ENCODE measurements at places on chromosomes 6 and 20.

GRCh38 chr6:118899948-118900347 is 6.0 kb downstream of the ASF1A start:
- no peak for DNase-seq

DNA sequence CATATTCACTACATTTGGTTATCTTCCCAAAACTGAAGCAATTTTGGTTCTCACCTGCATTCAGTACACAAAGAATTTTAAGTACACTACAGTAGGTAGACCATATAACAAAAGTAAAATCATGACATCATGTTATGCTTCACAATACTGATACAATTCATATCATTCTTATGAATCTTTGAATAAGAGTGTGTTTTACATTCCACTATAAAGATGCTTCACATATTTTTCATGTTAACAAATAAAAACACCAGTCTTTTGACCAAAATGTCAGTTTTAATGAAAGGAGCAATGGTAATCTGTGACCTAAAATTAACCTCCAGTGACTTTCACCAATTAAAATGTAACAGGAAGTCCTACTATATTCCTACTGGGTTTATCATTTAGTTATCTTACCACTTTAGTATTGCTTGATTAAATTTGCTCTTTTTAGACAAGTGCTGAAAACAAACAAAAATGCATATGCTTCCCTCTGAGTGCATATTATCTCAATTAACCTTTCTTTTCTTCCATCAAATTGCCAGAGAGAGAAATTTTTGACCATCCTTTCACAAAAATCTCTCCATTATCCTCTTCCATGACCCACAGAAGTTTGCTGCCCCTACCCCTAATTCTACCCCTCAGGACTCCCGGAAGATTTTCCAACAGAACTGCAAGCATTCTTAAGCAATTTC is 49.3 kb downstream of the PHIP start:
- no peak for DNase-seq

GRCh38 chr20:56781108-56781739 is 152.1 kb downstream of the TFAP2C start:
- no peak for DNase-seq

GRCh38 chr6:6798448-6798860 is 209.9 kb downstream of the LY86 start:
- DNase-seq: no peak

GRCh38 chr20:37901240-37901639 is 1.7 kb upstream of the VSTM2L start:
- DNase-seq: no peak

DNA sequence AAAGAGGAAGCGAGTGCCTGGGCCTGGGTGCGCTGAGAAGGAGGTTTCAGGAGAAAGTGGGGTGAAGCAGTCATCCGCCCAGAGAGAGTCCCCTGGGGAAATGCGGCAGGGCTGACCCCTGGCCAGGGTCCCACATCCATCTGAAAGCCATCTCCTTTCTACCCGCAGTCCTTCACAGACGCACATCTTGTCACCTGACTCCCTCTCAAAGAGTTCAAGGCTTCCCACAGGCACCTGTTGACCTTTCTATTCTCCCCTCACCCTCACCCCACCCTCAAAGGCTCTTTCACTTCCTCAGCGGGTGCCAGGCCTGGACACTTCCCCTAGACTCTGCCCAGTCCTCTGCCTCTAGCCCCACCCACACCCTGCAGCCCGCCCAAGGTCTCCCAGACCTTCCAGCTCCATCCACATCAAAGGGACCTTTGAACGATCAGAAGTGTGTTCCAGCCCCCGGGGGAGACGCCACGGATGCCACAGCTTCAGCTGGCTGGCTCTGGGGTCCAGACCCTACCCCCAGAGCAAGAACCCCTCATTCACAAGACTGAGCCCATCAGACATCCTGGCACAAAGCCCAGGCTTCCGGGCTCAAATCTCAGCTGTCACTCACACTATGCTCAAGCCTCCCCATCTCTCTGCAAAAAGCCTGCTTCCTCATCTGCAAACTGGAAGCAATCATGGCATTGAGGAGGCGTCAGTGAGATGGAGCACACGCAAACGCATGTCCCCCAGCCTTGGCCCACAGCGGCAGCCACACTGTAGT is 2.1 kb downstream of the CTSZ start:
- no peak for DNase-seq

DNA sequence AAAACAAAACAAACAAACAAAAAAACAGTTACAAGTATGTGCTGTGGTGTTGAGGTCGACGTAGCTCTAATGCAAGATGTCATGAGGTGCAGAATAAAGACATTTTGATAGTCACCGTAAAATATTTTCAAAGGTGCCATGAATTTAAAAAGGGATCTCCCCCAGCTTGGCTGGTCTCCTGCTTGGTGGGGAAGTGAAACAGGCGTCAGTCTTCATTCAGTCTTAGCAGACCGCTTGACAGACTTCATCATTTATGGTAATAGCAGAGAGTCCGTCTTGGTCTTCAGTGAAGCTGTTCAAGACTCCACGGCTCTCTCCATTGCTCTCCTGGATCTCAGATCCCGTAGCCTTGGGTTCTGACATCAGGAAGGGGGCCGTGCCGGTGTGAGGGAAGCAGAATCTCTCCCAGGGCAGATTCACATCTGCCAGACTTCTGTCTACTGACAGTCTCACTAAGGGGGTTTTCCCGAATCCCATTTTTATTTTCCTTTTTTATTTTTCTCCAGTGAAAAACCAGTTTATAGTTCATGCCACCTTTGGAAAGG is 1.6 kb downstream of the SLC24A3 start:
- no peak for DNase-seq

GRCh38 chr6:107561306-107561705 is 71.4 kb downstream of the SOBP start:
- DNase-seq: no peak

DNA sequence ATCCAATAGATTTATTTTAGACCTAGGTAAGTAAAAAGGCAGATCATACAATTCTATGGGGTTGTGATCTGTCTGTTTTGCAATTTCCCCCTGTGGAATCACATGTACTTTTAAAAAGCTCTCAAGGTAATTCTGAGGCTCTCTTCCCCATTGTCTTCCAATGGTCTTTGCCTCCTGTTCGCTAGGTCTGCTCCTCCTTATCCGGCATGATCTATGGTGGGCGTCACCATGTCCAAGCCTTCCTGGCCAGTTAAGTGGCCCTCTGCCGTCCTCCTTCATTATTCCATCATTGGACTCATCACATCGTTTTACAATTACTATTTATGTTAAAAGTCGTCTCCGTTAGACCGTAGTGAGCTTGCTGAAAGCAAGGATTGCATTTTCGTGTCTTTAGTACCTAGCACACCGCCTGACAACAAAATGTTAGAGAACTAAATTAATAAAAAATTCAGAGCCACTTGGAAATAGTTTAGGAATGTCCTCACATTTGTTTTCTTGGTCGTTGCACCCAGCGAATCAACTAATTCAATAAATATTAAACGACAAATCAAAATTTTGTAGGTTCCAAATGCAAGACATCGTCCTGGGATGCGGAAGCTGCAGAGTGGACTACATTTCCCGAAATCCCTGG is 2.2 kb upstream of the STXBP5 start:
- DNase-seq: no peak

DNA sequence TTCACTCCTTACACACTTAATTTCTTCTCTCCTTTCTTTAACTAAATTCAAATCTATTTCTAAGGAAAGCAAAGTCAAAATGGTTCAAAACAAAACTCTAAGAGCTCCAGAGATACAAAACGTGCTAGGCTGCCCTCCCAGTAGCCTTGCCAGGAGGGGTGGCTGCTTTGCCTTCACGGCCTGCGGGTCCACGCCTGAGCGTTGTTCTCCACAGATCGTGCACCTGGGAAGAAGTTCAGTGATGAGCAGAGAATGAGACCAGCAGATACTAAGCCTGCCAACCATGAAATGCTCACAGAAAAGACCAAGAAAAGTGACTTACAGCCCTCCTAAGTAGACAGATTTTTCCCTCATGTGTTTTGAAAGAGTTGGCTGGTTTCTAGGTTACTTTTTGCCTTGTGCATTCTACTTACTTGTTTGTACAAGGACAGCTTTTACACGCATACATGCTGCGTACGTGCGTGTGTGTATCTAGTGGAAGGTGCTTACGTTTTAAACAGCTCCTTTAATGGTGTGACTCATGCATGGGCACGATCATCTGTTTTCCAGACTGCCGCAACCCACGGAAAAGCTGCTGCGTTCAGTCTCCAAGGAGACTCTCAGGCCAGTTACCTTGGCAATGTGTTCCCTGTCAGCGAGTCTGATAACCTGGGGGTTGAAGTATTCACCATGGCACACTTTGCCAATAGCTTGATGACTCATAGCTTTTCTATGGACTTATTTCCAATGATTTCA is 32.4 kb upstream of the PBOV1 start:
- DNase-seq: no peak

GRCh38 chr20:50574108-50574507 is 63.9 kb downstream of the PTPN1 start:
- DNase-seq: peak; percentile 42

DNA sequence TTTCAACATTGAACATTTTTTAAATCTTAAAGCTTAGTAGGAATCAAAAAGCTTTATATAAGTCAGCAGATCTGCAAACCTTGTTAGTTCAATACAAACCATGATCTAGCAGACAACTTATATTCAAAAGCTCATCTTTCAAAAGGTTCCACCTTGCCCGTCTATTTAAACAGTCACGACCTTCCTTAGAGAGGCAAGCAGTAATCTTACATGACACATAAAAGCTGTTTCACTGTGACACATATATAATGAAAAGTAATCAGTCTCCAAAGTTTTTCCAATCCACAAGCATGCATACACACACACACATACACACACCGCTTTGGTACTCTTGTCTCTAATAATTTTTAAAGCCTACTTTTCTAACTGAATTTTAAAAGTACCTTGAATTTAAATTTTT is 12.9 kb downstream of the SOD2 start:
- DNase-seq: no peak

DNA sequence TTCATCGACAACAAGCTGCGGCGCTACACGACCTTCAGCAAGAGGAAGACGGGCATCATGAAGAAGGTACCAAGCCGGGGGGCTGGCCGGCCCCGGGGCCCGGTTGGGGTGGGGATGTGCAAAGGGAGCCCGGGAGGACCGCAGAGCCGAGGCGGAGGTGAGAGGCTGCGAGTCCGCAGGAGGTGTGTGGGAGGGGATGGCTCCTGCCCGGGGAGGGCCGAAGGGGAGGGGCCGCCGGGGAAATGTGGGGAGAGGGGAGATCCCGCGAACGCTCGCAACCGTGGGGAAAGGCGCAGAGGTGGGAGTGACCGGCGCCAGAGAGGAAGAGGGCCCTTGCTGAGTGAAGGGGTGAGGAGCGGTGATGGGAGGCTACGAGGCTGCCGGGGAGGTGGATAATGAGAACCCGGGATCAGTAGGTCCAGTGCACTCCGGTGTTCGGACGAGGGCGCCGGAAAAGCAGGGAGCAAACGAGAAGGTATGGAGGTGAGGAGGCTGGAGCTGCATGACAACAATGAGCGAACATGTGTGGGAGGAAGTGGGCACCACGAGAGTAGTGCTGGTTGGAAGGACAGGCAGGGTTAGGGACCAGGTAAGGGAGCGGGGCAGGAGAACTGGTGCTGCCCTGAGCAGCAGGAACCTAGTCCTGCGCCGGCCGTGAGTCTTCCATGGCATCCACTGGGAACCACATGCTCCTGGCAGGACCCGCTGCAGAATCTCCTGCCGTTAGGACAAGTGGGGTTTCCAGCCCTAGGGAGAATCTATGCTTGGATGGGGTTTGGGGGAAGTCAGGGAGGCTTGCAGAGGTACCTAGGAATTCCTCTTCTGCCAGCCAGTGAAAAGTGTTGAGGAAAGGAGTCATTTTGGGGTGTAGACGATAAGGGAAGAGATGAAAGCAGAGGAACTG is 1.3 kb downstream of the SRF start:
- peak; percentile 81 for DNase-seq

DNA sequence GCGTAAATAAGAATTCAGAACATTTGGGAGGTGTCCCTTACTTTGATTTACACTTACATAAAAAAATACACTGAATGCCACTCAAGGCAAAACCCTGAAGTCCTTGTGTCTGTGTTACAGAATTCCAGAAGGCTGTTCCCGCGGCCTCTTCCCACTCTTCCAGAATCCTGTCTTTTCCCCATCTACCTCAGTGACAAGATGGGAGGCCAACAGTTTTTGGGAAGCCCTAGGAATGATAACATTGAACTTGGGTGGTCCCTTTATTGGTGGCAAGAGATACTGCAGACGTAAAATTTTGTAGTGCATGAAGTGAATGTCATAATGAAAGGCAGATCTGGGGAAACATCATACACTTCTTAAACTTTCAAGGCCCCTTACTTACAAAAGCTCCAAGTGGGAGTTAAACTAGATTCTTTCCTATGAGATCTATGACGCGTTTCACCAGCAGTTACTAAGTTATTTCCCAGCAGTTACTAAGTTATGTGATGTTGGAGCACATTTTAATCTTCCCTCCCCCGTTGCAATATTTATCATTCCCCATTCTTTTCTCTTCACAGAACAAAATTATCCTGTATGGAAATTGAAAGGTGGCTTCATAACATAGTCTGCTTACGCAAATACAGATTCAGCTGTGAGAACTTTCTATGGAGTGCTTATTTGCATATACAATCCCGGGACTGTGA is 79.5 kb downstream of the BCAS1 start:
- no peak for DNase-seq

GRCh38 chr20:51594236-51595057 is 51.9 kb upstream of the NFATC2 start:
- DNase-seq: no peak

- no peak for DNase-seq
These were observed 208.1 kb upstream of the AGPAT4 start for GRCh38 chr6:161481786-161482516.

DNA sequence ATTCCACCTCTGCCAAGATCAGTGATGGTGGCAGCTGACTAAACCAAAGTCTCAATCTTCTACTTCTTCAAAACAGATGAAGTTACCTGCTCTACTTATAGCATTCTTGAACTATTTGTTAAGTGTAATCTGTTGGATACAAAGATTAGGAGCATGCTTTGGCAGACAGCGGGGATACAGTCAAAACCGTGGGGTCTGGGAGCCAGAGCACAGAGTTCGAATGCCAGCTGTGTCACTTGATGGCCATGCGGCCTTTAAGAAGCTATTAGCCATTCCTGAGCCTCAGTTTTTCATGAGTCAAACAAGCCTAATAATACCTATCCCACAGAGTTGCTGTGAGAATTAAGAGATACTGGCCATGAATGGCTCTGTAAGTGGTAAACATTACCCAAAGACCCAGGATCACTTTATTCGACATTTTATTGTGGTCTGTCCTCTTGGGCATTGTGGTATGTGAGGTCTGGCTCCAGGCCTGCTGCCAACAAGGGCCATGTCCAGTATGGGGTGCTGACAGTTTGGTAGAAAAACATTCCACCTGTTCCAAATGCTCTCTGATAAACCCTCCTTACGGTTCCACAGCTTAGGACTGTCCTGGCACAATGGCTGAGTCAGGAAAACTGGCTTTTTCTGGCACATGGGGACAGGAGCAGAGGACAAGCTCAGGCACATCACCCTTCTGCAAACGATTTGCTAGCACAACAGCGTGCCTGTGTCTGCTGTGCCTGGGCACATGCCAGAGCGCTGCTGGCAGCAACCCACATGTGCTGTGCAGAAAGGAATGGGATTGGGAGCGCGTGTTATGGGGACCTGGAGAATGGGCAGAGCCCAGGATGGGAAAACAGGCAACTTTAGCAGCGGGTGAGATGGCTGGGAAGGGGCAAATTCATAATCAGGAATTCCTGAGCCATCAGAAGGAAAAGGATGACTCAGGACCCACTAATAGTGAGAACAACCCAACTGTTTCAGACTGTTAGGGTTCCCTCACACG is 15.7 kb upstream of the FAM83C start:
- DNase-seq: no peak

Data from activated CD8-positive, alpha-beta memory T cell treated with anti-CD3 and anti-CD28 coated beads for 24 hours (primary cell).